Stimulated activated CD8-positive, alpha-beta memory T cell treated with anti-CD3 and anti-CD28 coated beads, Interleukin-7, amount 100 ng/mL, for 1 hour (primary cell): ENCODE measurements at places on chromosomes 3 and 15.
A peak's percentile ranks its signal among the peaks of the same experiment; 100 is the strongest.

DNA sequence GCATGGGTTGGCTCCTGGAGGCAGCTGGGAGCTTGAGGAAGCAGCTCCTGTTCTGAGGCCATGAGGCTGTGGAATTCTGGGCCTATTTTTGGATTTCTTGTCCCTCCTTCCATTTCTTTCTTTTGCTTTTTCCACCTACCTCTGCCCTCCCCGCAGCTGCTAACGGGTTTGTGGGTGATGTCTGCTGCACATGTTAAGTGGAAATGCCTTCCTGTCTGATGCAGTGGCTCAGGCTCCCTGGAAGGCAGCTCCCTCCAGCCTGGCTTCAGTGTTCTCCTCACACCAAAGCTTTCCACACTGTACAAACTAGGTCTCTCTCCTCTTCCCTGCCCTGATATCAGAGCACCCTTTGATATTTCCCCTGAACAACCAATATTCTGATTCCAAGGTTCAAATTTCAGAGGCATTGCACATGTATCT is 33.8 kb upstream of the ESYT3 start:
- no peak for DNase-seq

DNA sequence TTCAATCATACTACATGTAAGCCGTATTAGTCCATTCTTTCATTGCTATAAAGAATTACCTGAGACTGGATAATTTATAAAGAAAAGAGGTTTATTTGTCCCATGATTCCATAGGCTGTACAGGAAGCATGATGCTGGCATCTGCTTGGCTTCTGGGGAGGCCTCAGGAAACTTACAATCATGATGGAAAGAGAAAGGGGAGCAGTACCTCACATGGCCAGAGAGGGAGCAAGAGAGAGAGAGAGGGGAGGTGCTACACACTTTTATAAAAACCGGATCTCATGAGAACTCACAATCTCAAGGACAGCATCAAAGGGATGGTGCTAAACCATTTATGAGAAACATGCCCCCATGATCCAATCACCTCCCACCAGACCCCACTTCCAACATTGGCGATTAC is 14.3 kb upstream of the CLASP2 start:
- DNase-seq = no peak

DNA sequence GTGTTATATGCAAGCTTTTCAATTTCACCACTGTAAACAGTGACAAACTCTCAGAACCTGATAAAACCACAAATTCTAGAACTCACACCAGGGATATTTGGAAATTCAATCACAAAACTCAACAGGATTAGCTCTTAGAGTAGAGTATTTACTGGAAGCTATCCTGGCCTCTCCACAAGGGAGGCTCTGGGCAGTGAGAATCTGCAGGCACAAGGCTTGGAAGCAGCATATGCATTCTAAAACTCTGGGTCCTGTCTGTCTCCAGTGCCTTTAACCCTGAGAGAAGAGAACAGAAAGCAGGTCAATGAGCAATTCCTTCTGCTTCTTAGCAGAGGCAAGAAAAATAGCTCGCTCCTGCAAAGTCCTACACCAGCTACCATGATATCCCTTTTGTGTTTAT is 23.4 kb downstream of the PLSCR4 start:
- DNase-seq = no peak

DNA sequence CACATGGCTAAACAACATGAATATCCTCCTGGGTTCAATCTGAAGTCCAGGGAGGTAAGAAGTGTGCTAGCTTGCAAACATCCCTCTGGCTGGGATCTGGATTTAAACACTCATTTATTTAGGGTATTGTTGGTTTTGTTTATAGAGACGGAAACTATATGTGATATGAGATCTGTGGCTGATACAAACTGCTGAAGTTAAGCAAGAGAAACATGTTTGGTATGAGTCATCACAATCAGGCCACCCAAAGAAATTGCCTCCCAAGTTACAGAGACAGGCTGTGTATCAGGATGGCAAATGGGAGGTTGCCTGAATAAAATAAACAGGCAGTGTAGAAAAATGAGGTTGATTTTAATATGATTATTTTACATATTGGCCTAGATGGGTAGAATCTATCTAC is 562.1 kb downstream of the IGSF11 start:
- DNase-seq = no peak

DNA sequence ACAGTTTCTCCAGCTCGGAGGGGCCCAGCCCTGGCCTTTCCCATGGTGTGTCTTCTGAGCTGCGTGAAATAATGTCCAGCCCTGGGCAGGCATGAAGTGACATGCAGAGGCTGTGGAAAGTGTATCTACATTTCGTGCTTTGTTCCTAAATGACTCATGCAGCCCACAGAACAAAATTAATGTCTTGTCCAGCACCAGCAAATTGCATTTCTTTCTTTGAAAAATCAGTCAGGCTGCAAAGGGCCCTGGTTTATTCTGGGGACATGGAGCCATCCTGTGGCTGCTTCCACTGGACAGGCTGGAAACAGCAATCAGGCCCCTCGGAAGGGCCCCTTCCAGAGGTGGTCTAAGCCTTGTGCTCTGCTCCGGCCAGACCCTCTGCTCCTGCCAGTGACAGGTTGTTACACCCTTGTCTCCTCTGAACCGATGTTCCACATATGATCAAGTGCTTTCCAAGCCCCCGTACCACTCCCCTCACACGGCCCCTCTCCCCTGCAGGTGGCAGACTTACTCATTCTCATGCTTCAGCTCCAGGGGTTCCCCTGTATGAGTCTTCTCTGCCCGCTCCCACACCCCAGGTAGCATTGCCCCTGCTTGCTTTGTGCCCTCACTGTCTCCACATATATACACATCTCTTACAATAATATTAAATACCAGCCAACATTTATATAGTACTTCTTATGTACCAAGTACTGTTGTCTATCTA is 33.7 kb downstream of the CRYGS start:
- no peak for DNase-seq

DNA sequence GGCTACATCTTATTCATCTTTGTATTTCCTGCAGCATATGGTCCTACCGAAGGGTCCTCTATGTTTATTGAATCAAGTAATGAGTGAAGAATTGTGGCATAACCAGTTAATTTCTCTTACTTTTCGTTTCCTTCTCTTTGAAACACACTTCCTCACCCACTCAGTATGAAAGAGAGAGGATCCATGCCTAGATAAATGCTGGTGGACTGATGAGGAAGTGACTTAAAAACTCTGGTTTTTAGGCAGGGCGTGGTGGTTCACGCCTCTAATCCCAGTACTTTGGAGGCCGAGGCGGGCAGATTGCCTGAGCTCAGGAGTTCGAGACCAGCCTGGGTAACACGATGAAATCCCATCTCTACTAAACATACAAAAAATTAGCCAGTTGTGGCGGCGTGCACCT is 2.2 kb upstream of the MB21D2 start:
- DNase-seq = no peak

DNA sequence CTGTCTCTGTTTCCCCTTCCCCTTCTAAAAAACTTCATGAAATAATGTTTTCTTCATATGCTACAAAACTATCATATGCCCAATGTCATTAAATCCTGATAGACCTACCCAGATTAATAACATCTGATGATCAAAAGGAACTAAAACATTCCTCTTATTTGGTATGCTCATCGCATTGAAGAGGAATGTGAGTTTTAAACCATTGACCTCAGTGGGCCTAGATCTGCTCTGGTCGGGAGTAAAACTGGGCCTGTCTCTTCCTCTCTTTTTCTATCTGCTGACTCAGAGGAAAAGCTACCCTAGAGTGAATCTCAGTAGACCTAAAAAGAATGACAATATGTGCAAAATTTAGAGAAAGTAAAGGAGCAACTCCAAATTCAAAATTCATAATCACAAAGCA is 275.8 kb downstream of the SATB1 start:
- DNase-seq = no peak

DNA sequence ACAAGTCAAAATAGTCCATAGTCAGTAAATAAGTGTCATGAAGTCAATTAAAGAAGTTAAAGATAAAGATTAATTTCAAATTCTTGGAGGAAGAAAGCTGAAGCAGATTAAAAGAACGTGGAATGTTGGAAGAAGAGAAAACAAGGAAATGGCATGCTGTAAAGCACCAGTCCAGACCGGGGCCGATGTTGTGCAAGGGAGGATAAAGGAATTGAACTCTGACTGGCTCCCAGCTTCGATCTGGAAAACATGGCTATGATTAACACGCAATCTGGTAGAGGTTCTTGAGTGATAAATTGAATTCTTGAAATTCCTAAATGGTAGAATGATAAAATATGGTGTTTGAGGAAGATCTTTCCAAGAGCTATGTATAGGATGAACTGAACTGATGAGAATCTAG is 194.4 kb downstream of the MEIS2 start:
- DNase-seq = no peak

GRCh38 chr3:191944835-191945234 is 483.9 kb downstream of the PYDC2 start:
- DNase-seq = no peak

DNA sequence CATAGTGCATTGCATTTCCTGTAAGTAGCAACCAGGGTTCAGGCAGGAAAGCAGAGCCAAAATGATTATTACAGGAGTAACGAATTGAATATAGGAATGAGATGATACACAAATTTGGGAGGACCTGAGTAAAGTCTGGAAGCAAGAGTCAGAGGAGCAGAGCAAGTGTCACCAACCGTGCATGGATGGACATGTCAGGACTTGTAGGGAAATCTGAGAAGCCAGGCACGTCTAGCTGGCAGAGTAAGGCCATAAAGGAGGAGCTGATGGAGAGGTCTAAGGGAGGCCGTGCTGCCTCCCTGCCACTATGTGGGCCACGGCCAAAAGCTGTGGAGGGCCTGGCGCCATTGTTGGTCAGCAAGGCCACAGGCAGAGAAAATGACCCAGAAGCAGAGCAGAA is 22.4 kb downstream of the GJD2 start:
- DNase-seq = no peak

- DNase-seq = no peak
Measured at GRCh38 chr15:74907163-74907870, 666 bp upstream of the FAM219B start.

- no peak for DNase-seq
Measured at GRCh38 chr3:11136116-11136515, 18.2 kb upstream of the HRH1 start.

DNA sequence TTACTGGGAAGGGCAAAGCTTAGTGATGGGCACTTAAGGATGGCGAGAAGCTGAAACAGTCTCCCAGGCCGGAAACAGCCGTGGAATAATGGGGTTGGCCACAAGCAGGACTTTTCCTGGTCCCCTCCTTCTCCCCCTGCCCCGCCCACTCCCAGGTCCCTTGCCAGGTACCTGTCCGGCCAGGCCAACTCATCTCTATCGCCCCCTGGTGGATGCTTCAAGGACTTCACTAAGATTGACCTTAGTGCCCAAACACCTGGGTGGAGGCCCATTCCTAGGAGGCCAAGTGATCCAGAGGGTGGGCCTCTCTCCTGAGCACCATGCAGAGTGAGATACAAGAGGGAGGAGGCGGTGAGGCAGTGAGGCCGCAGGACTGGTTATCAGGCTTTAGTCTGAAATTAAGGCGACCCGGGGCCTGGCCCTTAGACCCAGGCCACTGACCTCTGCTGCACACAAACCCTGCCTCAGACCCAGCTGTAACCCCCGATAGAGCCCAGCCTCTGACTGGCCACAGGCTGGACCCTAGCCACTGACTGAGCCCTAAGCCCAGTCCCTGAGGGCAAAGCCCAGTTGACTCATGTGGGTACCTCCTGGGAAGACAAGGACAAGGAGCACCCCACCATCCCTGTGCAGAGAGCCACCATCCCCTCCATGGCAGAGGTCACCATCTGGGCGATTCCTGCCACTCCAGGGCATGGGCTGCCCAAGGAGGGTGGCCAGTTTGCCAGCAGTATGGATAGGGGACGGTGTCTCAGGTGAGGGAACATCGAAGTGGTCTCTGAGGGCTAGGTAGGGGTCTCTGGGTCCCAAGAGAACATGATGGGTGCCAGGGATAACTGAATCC is 37.6 kb downstream of the VIPR1 start:
- peak; percentile 44 for DNase-seq

- no peak for DNase-seq
Measured at GRCh38 chr3:152175528-152175889, 93.2 kb upstream of the MBNL1 start.

GRCh38 chr3:41102750-41103149 is 96.6 kb upstream of the CTNNB1 start:
- no peak for DNase-seq

DNA sequence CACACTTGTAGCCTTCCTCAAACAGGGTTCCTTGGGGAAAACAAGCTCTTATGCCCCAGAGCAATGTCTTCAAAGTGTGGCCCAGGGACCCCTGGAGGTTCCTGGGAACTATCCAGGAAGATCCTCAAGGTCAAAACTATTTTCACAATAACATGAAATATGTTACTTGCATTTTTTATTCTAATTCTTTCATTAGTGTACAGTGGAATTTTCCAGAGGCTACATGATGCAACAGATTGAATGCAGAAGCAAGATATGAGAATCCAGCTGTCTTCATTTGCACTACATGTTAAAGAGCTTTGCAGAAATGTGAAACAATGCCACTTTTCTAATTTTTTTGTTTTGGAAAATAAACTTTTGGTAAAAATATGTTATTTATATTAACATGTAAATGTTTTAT is 190.9 kb downstream of the SLC9A9 start:
- DNase-seq = no peak

DNA sequence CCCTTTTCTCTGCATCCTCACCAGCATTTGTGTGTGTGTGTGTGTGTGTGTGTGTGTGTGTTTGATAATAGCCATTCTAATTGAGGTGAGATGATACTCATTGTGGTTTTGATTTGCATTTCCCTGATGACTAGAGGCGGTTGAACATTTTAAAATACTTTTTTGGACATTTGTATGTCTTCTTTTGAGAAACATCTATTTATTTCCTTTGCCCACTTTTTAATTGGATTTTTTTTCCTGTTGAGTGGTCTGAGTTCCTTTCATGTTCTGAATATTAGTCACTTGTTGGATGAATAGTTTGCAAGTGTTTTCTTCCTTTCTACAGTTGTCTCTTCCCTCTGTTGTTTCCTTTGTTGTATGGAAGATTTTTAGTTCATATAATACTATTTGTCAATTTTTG is 54.3 kb upstream of the THSD4 start:
- no peak for DNase-seq

DNA sequence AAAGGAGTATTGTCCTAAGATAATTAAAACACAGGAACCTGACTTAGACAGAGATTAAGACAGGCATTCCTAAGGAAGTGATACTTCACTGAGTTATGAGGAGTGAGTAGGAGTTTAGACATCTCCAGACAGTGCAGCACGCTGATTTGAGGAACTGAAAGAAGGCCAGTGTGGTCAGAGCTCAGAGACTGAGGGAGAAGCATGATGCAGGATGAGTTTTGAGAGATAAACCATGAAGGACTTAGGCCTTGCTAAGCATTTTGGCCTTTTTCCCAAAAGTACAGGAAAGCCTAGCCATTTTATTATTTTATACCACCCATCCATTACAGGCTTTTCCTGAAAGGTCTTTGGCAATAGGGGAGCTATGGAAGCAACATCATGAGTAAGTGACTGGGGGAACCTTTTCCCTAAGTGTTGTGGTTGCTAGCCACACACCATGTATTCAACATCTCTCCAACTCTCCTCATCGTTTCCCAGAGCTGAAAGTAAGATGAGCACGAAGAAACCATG is 375.6 kb upstream of the TPRG1 start:
- DNase-seq = no peak

GRCh38 chr3:140529558-140529957 is 148.3 kb upstream of the TRIM42 start:
- DNase-seq = no peak

GRCh38 chr3:99532246-99532645 is 106.1 kb upstream of the COL8A1 start:
- DNase-seq = no peak
